Omental fat pad (tissue), 4 donors: ENCODE measurements at places on chromosomes 11 and 22. TPM values are rescaled to one million over a fixed set of nuclear protein-coding genes. Genes with fewer than 3 reads are reported as not detected.

- no peak for DNase-seq
Observed at GRCh38 chr11:122304306-122304705, 188.3 kb upstream of the BLID start.

DNA sequence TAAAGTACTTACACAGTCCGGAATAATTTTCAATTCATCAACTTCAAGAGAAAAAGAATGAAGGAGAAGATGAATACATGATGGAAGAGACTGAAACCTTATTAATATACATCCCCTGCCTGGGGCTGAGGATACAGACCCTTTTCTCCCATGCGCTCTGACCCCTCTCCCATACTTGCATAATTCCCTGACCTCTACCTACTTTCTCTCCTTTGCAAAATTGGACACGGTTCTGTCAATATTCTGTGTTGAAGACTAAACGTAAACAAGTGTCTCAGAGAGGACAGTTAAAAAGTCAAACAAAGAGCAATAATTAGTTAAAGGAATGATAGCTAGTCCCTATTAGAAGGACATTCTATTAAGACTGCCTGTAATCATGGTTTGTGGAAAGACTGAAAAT lies 7.5 kb downstream of the PRDM10 start:
- no peak for DNase-seq

DNA sequence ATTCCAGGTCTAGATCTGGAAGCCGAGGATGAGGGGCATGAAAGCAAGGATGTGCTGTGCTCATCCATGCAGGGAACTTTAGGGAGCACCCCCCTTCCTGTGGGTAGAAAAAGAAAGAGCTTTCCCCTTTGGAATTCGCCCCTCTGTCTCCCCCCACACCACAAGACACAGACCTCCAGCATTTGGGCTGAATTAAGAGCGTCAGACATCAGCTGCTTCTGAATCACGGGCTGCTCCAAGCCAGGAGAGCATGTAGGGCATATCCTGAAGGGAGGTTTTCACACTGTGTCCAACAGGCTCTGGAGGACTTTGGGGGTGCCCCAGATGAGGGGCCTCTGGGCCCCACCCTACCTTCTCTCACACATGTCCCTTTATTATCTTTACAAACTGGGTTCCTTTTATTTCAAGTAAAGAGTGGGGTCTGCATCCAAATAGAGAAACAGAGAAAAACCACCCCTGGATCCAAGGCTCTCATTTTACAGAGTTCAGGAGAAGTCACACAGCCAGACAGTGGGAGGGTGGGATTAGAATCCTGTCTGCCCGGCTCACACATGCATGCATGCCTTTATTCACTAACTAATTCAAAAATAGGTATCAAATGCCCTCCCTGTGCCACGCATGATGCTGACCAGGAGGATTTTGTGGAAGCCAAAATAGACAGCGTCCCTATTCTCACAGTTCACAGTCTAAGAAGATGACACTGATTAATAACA lies 52.8 kb downstream of the LRRC32 start:
- no peak for DNase-seq

GRCh38 chr11:64566042-64566914 lies 24.7 kb upstream of the SLC22A12 start:
- peak; percentile 58 for DNase-seq

- no peak for DNase-seq
Observed at GRCh38 chr11:47800759-47801158, 33.6 kb upstream of the FNBP4 start.

DNA sequence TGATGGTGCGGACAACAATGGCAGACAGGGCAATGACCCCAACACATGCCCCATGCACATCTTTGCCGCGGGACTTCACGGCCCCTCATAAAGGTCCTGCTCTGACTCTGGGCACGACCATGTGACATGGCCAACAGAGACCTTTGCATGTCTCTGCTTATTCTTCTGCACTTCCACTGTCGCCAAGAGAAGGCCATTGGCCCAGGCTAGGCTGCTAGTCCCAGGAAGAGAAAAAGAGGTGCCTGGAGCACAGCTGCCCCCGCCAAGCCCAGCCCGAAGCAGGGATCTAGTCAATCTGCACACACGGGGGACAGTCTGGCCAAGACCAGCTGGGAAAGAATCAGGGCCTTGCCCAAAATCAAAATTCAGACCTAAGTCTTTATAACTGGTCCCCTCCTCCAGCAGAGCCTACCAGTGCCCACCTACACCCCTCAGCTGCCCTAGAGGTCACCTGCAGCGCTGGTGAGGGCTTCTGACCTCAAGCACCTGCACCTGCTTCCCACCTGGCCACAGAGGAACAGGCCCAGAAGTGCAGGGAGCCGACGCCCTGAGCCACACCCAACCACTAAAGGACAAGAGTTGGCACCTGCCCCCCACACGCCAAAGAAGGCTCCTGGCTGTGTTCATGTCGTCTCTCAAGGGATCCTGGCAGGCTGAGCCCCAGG lies 8.1 kb downstream of the SULT4A1 start:
- DNase-seq, result no peak

DNA sequence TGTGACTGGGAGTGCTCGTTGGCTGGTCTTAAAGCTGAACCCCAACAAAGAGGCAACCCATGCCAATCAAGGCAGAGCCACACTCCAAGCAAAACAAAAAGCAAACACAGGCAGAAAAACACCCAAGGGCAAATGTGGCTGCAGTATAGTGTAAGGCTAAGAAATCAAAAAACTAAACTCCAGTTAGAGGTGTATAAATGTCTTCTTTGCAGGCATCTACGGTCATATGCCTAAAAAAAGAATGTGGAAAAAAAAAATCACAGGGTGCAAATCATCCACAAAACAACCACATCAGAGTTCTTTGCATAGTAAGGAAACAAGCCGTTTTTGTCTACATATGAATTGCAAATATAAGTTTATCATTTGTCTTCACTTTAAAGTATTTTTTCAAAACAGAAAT lies 27.8 kb downstream of the ARFGAP3 start:
- no peak for DNase-seq

DNA sequence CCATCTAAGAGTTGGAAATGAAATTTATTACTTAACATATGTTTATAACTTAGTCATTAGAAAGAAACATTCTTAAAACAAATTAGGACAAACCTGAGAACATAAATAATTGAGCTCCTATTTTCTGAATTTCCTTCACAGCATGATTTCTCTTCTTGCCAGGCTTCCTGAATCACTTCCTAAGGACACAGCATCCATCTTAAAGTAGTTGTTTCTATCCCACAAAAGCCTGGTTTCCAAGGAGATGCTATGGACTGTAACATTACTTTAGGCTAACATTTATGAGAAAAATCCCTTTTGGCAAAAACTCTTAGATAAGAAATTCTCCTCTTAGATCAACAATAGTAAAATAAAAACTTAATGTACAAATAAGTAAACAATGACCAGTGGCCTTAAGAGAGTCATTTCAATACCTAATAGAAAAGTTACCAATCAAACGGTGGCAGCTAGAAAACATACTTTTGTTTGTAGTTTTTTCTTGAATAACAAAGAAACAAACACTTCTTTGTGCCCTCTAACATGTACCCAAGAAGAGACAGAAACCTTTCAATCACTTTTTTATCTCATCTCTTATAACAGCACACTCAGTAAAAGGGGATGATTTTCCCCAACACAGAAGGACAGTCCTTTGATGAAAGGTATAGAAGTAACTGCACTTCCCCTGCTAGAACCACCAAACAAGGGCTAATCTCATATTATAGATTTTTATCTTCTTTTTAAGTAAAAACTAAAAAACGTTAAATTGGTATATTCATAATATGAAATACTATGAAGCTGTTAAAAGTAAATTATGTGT lies 74.5 kb downstream of the TTC28 start:
- DNase-seq, result no peak

- no peak for DNase-seq
Observed at GRCh38 chr22:33028234-33028633, 29.9 kb downstream of the SYN3 start.

DNA sequence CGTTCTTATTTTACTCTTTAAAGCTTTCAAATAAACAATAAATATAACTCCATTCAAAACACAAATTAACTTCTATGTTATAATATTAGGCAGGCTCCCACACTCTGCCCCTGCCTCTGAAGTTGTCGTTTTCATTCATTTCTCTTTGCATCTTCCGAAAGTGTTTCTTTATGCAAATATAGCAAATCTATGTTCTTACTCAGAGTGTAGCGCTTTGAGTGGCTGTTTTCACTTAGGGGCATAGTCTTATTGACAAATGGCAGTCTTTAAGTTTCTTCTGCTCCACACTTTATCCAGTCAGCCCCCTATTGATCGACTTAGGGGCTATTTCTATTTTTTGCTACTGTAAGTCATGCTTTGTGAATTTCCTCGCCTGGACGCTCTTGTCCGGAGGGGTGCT lies 45.3 kb upstream of the RTL6 start:
- no peak for DNase-seq

GRCh38 chr11:57552479-57552878 lies 15.0 kb downstream of the UBE2L6 start:
- no peak for DNase-seq

- no peak for DNase-seq
Observed at GRCh38 chr11:70135625-70136059, 57.5 kb downstream of the ANO1 start.

GRCh38 chr11:88353386-88353785 lies 15.8 kb upstream of the CTSC start:
- DNase-seq, result no peak

Gene CST6
- 6.2 TPM for total RNA-seq

Gene KCNJ1
- total RNA-seq, result not detected

Gene SAC3D1
- total RNA-seq, result 11.8 TPM
